AML-193 (cell line): ENCODE measurements at places on chromosomes 5 and 9.

DNA sequence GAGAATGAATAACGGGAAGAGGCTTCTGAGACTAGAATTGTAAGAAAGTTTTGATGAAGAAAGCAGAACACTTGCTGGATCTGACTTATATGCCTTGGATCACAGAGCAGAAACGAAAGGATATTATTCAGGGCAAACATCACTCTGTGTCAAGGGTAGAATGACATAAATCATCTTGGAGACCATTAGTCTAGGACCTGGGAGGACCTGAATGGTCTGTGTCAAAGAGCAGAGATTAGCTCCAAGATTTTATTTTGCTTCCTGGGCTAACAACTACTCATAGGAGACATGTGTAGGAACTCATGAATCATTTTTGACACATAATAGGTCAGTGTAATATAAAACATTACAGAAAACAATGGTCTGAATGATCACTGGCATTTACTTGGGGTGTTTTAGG, 417.9 kb downstream of the SLCO4C1 start:
- DNase-seq = no peak

DNA sequence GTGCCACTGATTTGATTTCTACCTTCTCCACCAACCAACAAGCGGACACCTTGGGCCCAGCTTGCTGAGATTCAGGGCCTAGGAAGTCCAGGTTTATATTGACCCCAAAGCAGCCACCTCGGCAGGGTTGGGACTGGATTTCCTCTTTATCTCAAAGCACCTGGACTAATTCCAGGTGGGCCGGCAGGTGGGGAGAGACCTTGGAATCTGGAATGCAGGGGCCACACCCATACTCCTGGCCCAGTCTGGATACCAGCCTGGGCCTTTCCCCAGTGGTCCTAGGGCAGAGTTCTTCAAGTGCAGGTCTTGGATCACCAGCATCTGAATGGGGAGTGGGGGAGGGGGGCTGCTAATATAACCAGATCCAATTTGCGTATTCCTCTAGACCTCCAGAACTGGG, 93.1 kb downstream of the PCDH1 start:
- no peak for DNase-seq

DNA sequence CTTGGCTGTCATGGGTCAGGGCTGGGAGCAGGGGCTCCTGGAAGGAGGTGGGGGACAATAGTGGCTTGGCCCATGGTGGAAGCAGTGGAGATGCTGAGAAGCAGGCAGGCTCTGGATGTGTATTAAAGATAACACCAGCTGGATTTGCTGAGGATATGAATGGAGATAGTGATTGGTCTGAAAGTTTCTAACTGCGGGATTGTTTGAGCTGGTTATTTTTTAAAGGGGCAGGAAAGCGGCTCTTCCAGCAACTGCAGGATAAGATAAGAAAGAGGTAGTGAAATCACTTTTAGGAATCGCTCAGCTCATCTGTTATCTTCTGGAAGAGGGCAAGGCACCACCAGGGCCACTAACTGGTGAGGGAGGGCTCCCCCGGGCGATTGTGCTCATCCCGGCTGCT, 125.5 kb downstream of the TENT4A start:
- no peak for DNase-seq

- no peak for DNase-seq
These were observed 61.5 kb downstream of the FXN start for GRCh38 chr9:69097064-69097463.

GRCh38 chr5:137731176-137731575, 4.7 kb downstream of the KLHL3 start:
- DNase-seq = no peak

DNA sequence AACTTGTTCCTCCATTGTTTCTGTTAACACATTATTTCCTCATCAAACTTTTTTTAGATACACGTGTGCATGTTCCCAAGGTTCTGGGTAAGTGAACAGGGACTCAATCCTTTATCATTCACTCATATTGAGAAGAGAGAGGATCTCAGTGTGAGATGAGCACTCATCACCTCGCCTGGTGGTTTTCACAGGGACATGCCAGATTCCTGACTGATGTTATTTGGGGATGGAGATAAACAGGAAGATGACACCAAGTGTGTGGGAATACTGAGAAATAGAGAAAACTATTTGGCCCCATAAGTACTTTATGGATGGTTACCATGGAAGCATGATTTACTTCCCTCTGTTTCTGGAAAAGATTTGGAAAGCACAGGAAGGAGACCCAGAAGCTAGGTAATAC, 533.3 kb upstream of the DMAC1 start:
- no peak for DNase-seq

- no peak for DNase-seq
These were observed 87.6 kb downstream of the AMBP start for GRCh38 chr9:113990570-113990907.

DNA sequence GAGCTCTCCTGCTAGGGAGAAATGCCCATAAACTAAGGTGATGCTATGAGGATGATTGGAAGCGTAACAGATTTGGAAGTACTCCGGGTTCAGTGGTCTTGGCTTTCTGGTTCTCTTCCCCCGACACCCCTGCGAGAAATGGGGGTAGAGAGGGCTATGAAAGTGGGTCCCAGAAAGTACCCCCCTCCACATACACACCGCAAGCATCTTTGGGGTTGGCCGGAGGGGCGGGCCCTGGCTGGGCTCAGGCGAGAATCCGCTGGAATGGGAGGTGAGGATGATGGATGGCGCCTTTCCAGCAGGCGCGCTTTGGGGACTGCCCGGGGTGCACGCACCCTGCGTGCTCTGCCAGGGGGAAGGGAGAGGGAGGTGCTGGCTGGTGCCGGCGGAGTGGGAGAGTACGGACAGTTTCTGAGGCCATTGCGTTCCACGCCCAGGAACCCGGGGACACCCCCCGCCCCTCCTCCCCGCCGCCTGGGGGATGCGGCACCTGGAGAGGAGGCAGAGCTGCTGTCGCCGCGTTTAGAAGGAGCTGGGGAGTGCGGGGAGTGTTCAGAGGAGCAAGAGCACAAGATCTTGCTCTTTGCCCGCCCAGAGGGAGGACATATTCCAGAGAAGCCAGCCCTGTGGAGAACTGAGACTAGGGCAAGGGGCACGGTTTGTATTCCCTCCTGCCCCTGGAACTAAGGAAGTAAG, 1.9 kb downstream of the PCSK5 start:
- no peak for DNase-seq

DNA sequence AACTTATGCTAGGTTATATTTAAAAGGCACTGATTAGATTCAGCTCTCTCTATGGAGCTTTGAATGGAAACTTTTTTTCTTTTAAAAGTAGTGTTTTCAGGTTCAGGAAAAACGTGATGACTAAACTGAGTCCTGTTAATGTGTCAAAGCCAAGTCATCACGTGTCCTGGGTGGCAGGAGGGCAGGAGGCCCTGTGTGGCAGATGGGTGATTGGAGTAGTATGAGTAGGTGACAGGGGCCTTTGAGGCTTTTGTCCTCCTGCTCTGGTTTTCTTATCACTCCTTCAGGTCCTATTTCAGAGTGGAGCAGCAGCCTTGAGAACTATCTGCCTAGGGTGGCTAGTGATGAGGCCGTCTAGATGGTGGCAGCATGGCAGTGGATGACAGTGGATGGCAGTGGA, 17.7 kb upstream of the CARTPT start:
- DNase-seq = no peak

- DNase-seq = no peak
These were observed 4.8 kb downstream of the WNK2 start for GRCh38 chr9:93188426-93189368.
